ENCODE measurements at places on chromosomes 2 and 18. TPM values are rescaled to one million over a fixed set of nuclear protein-coding genes. Genes with fewer than 3 reads are reported as not detected.

APOB gene
- 0.05 TPM for total RNA-seq

DNA sequence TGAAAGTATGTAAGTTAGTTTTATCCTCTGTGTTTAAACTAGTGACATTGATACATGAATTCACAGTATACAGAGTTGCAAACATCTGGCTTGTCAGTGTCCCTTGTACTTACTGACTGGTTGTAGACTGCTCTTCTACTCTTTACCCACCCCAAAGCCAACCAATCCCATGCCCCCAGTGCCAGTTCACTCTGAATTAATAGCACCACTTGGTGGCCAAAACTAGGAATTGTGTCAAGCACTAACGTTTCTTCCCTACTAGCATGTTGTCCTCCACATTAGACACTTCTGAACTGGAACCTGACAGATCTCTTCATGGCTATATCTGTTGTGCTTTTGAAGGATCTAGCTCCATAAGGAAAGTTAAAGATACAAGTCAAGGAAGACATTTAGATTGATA is 27.2 kb upstream of the OTX1 start:
- H3K36me3 ChIP-seq = peaks cover 10% of the 10 kb centered on the region
- H3K27me3 ChIP-seq = no peaks in the 10 kb centered on the region
- DNase-seq = peak; percentile 39
- H3K4me1 ChIP-seq = no peaks in the 10 kb centered on the region
- H3K4me3 ChIP-seq = no peak overlapping the region
- no peak overlapping the region for H3K27ac ChIP-seq

DNA sequence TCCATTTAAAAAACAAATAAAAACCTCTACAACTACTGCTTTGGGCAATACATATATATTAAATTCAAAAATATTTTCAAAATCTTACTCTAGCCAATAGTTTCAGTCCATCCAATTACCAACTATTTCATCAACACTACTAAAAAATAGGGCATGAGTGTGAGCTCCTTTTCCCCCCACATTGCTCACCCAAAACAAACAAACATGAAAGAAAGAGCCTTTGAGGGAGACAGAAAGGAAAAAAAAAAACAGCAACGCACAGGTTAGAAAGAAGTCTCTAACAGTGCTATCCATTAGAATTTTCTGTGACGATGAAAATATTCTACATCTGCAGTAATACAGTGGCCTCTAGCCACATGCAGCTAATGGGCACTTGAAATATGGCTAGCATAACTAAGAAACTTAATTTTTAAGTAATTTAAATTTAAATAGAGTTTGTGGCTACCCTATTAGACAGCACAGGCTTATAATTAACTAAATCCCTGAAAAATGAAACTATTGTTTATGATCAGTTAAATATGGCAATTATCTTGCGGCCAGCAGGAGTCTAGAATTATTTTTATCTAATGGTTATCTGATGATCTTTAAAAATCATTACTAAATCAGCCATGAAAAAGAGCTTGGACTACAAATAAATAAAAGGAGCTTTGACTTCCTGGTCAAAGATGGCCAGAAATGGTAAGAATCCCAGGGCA is 59.2 kb downstream of the RBMS1 start:
- no peaks in the 10 kb centered on the region for H3K27me3 ChIP-seq
- DNase-seq = no peak
- H3K36me3 ChIP-seq = no peaks in the 10 kb centered on the region
- peak overlapping the region; percentile 23 for H3K27ac ChIP-seq
- H3K4me1 ChIP-seq = peaks cover 33% of the 10 kb centered on the region

GRCh38 chr2:25165992-25166875 is 2.1 kb downstream of the POMC start:
- DNase-seq = peak; percentile 67
- no peak overlapping the region for H3K4me3 ChIP-seq
- no peaks in the 10 kb centered on the region for H3K36me3 ChIP-seq
- H3K27ac ChIP-seq = no peak overlapping the region
- peaks cover 91% of the 10 kb centered on the region for H3K27me3 ChIP-seq
